ENCODE measurements at places on chromosomes 7 and 10. TPM values are rescaled to one million over a fixed set of nuclear protein-coding genes. Genes with fewer than 3 reads are reported as not detected.

The FLNC gene
- polyA plus RNA-seq, result 167 TPM

The PDE6C gene
- polyA plus RNA-seq, result not detected

The PKD2L1 gene
- not detected for polyA plus RNA-seq

The SH2D4B gene
- not detected for polyA plus RNA-seq

DNA sequence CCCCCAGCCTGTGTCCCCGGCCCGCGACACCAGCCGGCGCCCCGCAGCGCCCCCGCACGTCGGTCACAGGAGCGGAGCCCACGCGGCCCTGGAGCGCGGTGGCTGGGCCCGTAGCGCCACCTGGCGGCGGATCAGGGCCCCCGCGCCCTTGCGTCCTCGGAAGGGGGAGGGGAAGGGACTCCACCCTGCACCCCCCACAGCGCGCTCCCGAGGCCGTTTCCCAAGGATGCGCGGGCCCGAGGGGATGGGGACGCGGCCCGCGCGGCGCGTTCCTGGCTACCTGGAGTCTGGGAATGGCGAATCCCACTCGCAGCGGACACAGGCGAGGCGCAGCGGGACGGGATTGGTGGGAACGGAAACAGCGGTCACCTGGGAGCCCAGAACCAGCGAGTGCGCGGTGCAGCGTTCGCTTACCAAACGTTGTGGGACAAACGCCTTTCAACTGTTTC lies 23.8 kb upstream of the MKI67 start:
- peak; percentile 51 for DNase-seq

- DNase-seq, result no peak
Measured at GRCh38 chr7:2301511-2301863, 12.8 kb downstream of the SNX8 start.

DNA sequence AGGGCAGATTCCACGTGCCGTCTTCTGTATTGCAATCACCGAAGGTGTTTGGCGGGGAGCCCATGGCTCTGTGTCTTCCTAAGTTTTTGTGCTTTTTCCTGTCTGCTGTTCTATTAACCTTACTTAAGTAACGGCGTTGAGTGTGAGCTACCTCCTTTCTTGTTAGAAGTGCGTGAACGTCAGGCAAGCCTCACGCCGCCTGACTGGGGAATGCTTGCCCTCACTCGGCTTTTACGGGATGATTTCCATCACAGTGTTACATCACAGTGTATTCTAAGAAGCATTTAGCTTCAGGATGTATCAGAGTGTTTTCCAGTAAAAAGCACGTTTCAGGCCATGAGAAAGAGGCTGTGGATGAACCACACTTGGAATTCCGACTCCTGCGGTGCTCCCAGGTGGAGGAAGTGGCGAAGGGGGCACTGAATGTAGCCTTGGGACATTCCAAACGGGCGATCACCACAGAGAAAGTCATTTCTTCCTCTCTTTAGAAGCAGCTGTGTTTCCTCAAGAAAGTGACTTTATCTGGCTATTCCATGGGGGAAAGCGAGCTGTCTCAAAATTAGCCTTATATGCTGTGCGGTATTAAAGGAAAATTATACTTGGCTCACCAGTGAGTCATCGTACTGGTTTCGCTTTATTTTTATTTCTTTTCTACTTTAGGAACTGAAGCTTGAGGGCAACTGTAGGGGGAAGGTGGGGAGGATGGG lies 290.7 kb downstream of the KLF6 start:
- peak; percentile 18 for DNase-seq

GRCh38 chr7:106443156-106443555 lies 158.4 kb upstream of the NAMPT start:
- DNase-seq, result no peak

GRCh38 chr7:56375173-56375572 lies 259.0 kb upstream of the NUPR2 start:
- DNase-seq, result no peak

DNA sequence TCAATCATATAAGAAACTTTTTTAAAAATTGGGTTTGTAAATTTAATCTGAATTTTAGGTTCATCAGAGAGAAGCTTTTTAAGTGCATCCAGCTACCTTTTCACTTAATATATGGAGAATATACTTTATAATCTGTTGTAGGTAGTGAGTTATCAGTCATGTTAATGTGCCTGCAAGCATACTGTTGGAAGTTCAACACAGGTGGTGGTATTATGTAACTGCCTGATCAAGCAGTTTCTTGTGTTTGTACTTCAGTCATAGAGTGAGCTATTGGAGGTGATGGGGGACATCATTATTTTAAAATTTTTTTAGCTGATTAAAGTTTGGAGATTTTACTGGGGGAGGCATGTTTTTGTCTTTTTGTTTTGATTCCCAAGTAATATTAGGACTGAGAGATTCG lies 2.5 kb downstream of the TNKS2 start:
- no peak for DNase-seq

- no peak for DNase-seq
Measured at GRCh38 chr10:35726846-35727245, 84.8 kb upstream of the FZD8 start.

- DNase-seq, result no peak
Measured at GRCh38 chr7:77353407-77353721, 62.8 kb downstream of the GSAP start.

DNA sequence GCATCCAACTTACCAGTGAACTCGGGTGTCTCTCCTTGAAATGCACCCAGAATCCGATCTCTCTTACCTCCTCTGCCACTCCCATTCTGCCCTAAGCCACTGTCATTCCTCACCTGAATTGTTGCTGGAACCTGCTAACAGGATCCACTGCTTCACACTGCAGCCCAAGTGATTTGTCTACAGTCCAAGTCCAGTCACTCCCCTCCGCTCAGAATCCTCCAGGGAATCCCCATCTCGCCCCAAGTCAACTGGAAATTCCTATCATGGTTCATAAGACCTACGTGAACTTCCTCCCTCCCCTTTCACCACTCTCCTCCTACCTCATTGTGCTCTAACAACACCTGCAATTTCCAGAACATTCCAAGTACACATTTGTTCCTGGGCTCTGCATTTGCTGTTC lies 91.3 kb downstream of the SCRN1 start:
- DNase-seq, result no peak

DNA sequence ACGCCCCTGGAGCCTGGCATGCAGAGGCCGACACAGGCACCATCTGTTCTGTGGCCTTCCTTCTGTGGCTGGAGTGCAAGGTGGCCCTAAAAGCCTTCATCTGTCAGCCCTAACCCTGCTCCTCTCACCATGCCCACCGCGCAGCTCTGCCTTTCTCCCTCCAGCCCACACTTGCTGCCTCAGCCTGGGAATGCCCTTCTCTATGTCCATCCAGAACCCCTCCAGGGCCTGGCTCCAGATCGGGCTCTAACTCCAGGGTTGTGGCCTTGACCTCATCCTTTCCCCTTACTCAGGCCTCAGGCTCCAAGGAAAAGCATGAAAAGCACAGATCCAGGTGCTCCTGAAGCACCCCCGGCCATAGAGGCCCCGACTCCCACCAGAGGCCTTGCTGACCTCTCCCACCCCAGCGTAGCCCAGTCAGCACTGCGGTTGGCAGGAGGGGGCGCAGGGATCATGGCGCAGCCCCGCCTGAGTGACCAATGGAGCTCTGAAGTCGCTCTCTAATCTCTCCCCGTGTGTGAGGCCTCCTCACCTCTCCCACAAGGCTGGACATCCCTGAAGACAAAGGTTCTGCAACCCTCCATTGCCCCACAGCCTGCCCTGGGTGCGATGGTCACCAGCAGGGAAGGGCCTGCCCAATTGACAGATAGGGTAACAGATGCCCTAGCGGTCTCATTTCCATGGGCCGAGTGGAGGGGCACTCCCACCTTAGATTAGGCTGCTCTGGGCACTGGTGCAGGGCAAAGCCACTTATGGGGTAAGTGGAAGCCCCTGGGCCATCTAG lies 9.2 kb downstream of the ZCCHC24 start:
- no peak for DNase-seq

DNA sequence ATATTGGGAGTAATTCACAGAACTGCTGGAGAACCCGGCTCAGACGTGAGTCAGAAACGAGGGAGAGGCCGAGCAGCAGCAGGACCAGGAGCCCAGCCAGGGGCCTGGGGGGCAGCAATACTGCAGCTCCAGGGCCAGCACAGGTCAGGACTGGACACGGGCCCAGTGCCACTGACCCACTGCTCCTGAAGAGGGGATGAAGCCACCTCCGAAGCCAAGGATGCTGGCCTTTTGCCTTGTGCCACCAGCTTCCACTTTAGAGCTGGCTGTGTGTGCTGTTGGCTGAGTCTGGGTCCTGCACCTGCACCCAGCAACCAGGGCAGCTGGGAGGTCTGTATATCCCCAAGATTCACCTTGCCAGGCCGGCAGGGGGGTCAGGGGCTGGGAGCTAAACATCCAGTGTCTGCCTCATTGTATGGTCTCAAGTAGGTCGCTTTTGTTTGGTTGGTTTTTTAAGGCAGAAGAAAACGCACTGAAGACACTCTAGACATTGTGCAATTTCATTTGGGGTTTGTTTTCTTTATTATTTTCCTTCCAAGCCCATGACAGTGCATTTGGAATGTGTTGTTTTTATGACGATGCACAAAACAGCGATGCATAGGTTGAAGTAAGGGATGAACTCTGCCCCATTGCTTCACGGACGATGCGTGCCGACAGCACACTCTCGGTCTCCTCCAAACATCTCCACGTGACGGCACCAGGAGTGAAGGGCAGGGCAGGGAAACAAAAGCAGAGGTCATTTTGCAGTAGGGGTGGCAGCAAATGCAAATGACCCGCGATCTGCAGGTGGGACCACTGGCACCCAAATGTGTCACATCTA lies 27.7 kb upstream of the INSIG1 start:
- peak; percentile 43 for DNase-seq

DNA sequence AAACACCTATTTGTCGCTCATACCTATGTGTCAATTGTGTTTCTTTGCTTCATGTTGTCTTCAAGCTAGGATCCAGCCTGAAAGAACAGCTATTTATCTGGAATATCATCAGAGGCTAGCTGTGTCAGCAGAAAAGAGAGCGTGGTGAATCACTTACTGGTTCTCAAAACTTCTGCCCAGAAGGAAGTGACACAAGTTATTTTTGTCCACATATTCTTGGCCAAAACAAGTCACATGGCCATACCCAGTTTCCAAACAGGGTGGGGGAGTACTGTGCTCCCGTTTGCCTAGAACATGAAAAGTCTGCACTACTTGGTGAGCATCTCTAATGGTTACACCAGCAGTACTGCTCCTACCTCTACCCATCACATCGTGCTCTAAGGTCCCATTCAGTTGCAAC lies 160.9 kb upstream of the CSTF2T start:
- peak; percentile 39 for DNase-seq

- no peak for DNase-seq
Measured at GRCh38 chr10:4813496-4813895, 12.5 kb upstream of the AKR1E2 start.

DNA sequence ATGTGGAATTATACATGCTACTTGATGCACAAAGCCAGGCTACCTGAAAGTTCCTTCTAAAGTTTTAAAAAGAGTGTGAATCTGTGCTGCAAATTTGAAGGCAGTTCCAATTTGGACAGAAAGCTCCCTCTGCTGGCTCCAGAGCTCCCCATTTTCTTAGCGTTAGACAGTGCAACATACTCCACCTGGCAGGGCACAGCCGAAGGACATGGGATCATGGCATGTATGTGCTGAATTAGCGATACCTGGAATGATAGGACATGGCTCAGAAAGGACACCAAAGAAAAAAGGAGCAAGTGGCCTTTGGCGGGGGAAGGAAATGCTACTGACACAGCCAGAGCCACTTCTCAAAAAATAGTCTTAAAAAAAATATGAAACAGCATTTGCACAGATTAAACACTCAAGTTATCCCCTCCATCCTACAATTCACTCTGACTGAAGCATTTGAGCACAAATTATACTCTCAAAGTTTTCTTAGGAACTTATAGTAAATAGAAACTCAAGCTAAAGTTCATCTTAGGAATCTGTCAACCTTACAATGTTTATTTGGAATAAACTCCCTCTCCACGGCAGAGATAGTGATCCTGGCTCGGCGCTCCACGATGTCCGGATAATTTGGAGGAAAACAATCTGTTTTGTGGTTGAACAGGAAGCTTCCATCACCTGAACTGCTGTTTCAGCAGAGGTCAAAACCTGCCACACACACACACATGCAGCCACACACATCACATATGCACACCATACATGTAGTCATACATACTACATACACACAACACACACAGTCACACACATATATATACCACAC lies 80.0 kb downstream of the C7orf25 start:
- peak; percentile 36 for DNase-seq

- no peak for DNase-seq
Measured at GRCh38 chr10:82737549-82737948, 862.6 kb downstream of the NRG3 start.

GRCh38 chr7:94250124-94250523 lies 144.6 kb upstream of the COL1A2 start:
- no peak for DNase-seq

DNA sequence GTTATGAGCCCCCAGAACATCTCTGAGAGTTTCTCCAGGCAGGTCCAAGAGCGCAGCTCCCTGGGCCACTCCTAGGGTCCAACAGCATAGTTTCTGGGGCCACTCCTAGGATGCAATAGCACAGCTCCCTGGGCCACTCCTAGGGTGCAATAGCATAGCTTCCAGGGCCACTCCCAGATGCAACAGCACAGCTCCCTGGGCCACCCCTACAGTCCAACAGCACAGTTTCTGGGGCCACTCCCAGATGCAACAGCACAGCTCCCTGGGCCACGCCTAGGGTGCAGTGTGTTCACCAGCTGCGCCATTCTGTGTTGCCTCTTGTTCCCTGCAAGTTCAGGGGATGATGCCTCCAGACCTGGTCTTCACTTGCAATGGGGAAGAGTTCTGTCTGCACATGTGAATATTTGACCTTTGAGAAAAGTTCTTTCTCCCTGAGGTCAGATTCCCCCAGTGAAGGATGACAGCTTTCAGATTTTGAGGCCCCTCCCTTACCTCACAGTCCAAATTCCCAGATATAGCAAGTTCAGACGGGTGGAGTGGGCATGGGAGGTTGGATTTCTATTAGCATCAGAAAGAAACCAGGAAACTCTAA lies 43.0 kb upstream of the LEP start:
- DNase-seq, result no peak

DNA sequence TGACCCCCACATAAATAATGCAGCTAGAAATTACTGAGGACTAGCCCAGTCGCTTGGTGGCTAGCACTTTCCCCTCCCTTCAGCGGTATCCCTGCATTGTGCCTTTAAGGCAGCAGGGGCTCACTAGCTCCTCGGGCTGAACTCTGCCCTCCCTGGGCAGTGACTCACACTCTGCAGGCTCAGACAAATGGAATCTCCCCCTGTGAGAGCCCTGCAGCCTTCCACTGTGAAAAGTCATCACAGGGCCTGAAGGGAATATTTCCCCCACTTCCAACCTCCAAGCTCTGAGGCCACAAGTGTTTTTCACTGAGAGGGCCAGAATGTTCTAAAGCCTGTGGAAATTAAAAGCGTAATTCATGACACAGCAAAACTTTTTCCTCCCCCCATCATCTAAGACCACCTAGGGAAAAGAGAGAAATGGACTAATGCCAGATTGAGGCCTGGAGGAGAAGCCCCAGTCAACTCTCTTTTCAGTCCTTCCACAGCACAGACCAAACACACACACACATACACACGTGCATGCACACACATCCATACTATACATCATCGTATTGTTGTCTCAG lies 93.6 kb upstream of the COL1A2 start:
- peak; percentile 98 for DNase-seq
